ENCODE measurements at places on chromosomes 2 and 18.

GRCh38 chr2:145691659-145692058 is 1171.7 kb upstream of the ZEB2 start:
- no peak for DNase-seq

DNA sequence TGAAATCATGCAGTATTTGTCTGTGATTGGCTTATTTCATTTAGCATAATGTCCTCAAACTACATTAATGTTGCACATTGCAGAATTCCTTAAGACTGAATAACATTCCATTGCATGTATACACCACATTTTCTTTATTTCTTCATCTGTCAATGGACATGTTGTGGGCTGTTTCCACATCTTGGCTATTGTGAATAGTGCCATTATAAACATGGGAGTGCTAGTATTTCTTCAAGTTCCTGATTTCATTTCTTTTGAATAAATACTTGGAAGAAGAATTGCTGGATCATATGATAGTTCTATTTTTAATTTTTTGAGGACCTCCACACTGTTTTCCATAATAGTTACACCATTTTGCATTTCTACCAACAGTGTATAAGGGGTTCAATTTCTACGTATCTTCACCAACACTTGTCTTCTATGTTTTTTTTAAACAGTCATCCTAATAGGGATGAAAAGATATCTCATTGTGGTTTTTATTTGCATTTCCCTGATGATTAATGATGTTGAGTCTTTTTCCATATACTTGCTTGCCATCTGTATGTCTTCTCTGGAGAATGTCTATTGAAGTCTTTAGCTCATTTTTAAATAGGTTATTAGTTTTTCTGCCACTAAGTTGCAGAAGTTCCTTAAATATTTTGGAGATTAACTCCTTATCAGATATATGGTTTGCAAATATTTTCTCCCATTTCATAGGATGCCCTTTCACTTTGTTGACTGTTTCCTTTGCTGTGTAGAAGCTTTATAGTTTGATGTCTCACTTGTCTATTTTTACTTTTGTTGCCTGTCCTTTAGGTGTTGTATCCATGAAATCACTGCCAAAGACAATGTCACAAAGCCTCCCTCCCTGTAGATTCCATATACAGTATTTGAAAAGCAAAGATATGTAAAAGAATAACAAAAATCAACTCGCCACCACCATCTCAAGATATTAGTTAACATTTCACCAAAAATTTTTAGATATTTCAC is 14.6 kb downstream of the FBXO11 start:
- no peak for DNase-seq

- no peak for DNase-seq
Measured at GRCh38 chr2:28437149-28437835, 44.6 kb downstream of the FOSL2 start.

DNA sequence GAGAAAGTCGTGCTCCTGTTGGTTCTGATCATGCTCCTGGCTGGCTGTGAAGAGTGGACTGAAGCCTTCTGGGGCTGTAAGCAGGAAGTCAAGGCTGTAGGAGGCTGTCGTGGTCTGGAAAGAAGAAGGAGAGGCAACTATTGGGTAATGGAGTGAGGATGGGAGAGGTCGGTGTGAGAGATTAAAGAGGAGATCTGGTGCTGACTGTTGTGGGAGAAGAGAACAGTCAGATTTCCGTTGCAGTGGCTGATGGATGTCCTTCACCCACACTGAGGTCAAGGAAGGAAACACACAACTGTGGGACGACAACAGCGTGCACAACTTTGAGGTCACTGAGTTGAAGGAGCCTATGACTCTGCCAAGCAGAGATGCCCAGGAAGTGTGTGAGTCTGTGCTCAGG is 2.8 kb upstream of the PSMD1 start:
- no peak for DNase-seq

GRCh38 chr2:236861196-236861875 is 224.4 kb upstream of the COPS8 start:
- DNase-seq, result no peak

DNA sequence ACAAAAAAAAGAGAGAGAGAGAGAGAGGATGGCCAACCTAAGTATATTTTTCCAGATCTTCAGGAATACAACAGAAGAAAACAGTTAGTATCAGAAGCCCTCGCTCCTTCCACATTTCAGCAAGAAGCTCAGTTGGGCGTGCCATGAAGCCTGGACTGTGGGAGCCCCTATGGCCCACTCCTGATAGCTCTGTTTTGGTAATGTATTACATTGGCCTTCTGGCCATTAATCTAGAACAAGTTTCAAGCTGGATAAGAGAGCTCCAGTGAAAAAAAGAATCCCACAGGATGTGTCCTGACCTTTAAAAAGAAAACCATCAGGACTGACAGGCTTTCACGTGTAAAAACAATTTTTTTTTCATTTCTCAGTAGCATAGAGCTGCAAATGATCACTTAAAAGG is 197.9 kb downstream of the ICOS start:
- no peak for DNase-seq

- DNase-seq, result peak; percentile 54
Measured at GRCh38 chr2:60294901-60295635, 258.4 kb downstream of the BCL11A start.

DNA sequence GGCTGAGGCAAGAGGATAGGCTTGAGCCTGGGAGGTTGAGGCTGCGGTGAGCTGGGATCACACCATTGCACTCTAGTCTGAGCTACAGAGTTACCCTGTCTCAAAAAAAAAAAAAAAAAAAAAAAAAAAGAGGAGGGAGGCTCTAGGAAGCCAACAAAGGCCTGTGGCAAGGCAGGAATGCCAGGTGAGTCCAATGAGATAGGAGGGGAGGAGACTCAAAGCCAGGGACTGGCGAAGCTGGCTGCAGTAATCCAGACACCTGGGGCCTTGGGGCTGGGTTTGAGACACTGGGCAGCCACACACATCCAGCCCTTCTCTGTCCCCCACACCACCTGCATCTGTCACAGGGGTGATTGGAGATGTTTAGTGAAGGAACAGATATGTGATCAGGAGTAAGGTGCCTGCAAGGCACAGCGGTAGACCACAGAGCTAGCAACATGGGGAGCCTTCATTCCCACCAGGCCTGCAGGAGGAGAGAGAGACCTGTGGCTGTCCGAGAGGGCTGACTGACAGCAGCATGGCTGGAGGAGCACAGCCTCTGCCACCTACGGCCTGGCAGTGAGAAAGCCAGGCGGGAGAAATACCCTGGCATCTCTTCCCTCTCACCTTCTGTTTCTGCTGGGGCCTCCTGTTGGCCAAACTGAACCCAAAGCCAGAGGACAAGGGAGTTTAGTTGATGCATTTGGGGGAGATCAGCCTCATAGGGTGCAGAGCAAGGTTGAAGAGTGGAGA is 9.5 kb downstream of the CHPF start:
- no peak for DNase-seq

DNA sequence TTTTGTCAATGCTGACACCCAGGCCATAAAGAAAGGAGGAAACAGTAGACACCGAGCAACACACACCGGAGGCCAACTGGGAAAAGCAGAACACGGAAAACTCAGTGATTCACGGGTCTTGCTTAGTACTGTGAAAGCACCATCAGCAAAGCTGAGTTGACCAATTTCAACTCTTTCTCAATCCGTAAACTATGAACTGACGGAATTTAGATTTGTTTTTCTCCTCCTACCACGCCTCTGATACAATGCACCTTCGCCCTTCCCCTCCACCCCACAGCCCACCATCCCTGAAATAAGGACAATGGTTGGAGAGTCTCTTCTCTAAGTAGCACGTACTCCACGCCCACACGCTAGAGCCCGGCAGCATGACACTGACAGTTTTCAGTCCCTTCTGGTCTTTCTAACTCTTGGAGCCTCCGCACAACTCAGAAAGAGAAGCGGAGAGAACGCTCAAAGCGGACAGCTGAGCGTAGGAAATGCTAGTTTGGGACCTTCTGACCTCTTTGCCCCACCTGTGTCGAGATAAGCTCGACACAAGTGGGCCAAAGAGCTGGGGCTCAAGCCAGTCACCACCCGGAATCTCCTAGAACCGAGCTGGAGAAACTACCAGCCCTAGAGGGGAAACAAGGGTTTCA is 669 bp downstream of the LNPK start:
- peak; percentile 78 for DNase-seq

DNA sequence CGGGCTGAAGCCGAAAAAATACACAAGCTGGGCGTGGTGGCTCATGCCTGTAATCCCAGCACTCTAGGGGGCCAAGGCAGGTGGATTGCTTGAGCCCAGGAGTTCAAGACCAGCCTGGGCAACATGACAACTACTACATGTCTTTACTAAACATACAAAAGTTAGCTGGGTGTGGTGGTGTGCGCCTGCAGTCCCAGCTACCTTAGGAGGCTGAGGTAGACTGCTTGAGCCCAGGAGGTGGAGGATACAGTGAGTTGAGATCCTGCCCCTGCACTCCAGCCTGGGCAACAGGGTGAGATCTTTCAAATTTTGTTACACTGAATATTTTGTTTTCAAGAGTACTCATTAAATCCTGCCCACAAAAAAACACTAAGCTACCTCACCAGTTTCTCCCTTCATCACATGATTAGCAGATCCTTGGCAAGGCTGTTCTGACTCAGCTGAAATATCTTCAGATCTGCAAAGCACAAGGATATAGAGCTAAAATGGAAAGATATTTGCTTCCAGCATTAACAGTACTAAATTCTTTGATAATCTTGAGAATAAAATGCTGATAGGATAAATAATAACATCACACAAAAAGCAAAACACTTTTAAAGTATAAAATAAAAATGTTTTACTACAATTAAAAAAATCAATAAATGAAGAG is 28.2 kb upstream of the MCM6 start:
- DNase-seq, result no peak

DNA sequence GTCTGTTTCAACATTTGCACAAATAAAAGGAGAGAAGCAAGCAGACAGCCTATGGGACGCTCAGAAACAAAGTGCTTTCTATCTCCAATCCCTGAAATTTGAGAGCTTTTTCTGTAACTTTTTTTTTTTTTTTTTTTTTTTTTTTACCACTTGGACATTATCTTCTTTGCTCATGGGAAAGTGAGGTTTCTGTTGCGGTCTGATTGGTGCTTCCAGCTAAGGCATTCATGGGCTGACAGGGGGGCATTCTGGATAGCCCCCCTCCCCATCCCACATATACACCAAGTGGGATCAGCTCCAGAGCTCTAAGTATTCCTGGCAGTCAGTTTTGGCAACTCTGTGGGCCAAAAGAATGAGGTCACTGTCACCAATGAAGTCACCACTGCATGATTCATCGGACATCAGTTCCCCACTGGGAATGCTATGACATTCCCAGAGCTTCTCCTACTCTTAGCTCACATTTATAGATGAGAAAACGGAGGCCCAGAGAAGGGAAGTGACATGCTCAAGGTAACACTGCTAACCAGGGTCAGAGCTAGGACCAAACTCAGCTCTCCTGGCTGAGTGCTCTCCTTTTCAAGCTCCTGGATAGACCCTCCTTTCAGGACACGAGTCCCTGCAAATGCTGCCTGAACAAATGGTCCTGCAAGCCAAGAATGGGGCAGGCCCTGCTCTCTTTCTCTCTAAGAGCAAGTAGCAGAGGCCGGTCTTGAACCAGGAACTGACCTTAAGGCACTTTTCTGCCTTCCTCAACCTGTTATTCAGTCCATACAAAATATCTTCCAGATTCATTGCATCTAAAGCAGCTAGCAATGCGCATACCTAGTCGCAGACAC is 61.3 kb downstream of the TMEM247 start:
- peak; percentile 32 for DNase-seq

DNA sequence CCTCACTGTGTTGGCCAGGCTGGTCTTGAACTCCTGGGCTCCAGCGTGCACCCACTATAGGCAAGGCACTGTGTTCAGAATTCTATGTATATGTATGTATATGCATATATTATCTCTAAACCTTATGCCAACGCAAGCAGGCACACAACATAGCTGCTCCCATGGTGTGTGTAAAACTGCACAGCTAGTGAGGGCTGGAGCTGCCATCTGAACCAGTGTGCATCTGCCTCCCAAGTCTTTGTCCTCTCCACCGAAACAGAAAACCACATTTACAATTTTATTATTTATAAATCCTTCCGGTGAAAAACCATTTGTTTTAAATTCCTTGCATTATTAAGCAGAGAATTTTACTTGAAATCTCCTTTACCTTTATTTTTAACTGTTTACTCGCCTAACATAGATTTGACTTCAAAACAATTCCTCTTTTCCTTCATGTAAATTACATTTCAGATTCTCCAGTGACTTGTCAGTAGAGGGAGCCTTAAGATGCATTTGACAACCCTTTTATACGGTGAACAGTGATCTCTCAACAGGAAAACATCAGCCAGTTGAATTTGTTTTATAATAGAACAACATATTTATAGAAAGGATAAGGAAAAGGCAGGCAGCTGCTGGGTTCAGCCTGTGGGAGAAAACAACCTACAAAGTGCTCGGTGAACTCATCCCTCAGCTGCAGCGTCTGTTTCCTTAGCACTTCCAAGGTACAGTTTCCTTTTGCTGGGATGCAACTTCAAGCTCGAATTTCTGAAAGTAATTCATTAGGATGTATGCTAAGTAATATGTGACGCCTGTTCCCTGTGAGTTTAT is 101.2 kb downstream of the MYT1L start:
- DNase-seq, result no peak

- no peak for DNase-seq
Measured at GRCh38 chr18:47912794-47913585, 17.5 kb downstream of the SMAD2 start.

- DNase-seq, result no peak
Measured at GRCh38 chr2:143378996-143379395, 249.8 kb downstream of the ARHGAP15 start.

GRCh38 chr2:215403441-215404347 is 32.2 kb downstream of the FN1 start:
- DNase-seq, result no peak

DNA sequence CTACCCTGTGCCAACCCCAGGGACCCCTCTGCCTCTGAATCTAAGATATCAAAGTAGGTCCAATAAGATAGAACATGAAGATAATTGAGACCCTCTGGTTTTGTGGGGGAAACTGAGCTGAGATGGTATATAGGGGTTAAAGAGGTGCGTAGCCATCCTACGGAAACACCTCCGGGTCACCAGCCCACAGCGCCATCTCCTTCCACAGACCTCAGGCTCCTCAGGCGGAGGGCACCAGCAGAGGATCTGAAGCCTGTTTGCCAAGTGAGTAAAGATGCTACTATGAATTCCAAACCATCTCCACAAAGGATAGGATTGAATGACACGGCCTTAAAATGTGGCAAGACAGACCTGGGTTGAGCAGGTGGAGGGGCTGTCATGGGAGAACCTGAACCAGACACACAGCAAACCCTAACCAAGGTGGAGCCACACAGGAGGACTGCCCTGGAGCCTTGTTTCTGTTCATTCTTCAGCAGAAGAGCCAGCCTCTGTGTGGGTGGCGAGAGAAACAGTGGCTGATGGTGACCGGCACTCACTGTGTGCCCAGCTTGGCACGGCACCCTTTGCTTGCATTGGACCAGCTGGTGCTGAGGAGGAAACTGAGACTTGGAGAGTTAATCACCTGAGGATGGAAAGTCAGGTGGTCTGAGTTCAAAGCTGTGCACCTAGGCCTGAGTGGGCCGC is 10.2 kb downstream of the GBX2 start:
- no peak for DNase-seq

Measured in hypothalamus (tissue), 51 donors.